HCT116 (cell line): ENCODE measurements at places on chromosomes 3 and 15.

DNA sequence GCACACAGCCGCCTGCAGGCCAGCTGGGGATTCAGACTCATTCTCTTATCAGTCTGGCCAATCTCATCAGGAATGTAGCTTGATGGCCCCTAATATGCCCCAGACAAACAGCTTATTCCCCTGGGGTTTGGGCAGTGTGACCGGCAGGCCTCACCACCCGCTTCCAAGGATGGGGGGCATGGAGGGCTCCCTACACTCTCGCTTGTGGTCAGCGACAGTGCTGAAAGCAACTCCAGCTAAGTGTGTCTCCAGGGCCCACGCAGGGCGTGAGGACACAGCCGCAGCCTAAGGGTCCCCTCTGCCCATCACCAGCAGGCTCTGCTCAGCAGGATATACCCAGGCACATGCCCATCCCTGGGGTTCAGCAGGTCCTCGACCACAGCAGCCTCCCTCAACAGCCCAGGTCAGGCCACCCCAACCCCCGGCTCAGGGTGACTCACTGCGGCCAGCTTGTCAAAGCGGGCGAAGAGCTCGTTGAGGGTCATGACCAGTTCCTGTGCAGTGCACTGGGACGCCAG lies 116.7 kb downstream of the ADCY5 start:
- no peaks in the 10 kb centered on the region for H3K4me1 ChIP-seq
- no peaks in the 10 kb centered on the region for H3K36me3 ChIP-seq
- no peak for DNase-seq
- peaks cover 2% of the 10 kb centered on the region; the same call in 1 of the 2 replicates for H3K27me3 ChIP-seq
- H3K4me3 ChIP-seq: no peak overlapping the region

GRCh38 chr3:41569632-41570305 lies 370.5 kb downstream of the CTNNB1 start:
- DNase-seq: peak; percentile 41
- no peak overlapping the region for H3K27ac ChIP-seq
- peaks cover 3% of the 10 kb centered on the region for H3K4me1 ChIP-seq
- no peaks in the 10 kb centered on the region for H3K36me3 ChIP-seq
- no peak overlapping the region for H3K4me3 ChIP-seq
- no peaks in the 10 kb centered on the region for H3K27me3 ChIP-seq

GRCh38 chr3:187739094-187739560 lies 6.1 kb downstream of the BCL6 start:
- peak overlapping the region; percentile 85 for H3K4me3 ChIP-seq
- H3K36me3 ChIP-seq: no peaks in the 10 kb centered on the region
- peaks cover 28% of the 10 kb centered on the region for H3K4me1 ChIP-seq
- no peak for DNase-seq

GRCh38 chr15:66210684-66211083 lies 42.9 kb downstream of the MEGF11 start:
- no peak overlapping the region for H3K27ac ChIP-seq
- no peak overlapping the region for H3K4me3 ChIP-seq
- no peaks in the 10 kb centered on the region for H3K4me1 ChIP-seq

GRCh38 chr3:50272911-50273688 lies 4.2 kb downstream of the SEMA3B start:
- H3K27me3 ChIP-seq: no peaks in the 10 kb centered on the region
- peaks cover 51% of the 10 kb centered on the region for H3K4me1 ChIP-seq
- no peaks in the 10 kb centered on the region for H3K36me3 ChIP-seq
- DNase-seq: no peak
- peak overlapping the region; percentile 57 for H3K4me3 ChIP-seq
- peak overlapping the region; percentile 27; the same call in 1 of the 2 replicates for H3K27ac ChIP-seq

- peak; percentile 42 for DNase-seq
- H3K27ac ChIP-seq: no peak within 1 kb of the TSS
- H3K36me3 ChIP-seq: no peaks in the 10 kb centered on the region
- H3K4me3 ChIP-seq: peak within 1 kb of the TSS; percentile 31
- peaks cover 7% of the 10 kb centered on the region; the same call in 1 of the 2 replicates for H3K4me1 ChIP-seq
- peaks cover 10% of the 10 kb centered on the region; the same call in 1 of the 2 replicates for H3K27me3 ChIP-seq
Observed at GRCh38 chr15:81133782-81134461, at the start of gene CFAP161. TSS of gene CFAP161 (plus strand) at chr15:81134270. CDS start at chr15:81134330, 60 bp downstream.

- H3K27me3 ChIP-seq: no peaks in the 10 kb centered on the region
- no peak for DNase-seq
- H3K36me3 ChIP-seq: no peaks in the 10 kb centered on the region
- H3K4me3 ChIP-seq: no peak overlapping the region
- H3K27ac ChIP-seq: no peak overlapping the region
- H3K4me1 ChIP-seq: peaks cover 3% of the 10 kb centered on the region; the same call in 1 of the 2 replicates
Observed at GRCh38 chr3:42680271-42680670, 5.1 kb upstream of the KLHL40 start.

- H3K4me1 ChIP-seq: peaks cover 3% of the 10 kb centered on the region; the same call in 1 of the 2 replicates
- H3K27ac ChIP-seq: no peak overlapping the region
- no peak overlapping the region for H3K4me3 ChIP-seq
- H3K27me3 ChIP-seq: no peaks in the 10 kb centered on the region
- DNase-seq: no peak
Observed at GRCh38 chr3:98655666-98656065, 62.3 kb upstream of the CPOX start.

- DNase-seq: no peak
- peaks cover 16% of the 10 kb centered on the region; the same call in 1 of the 2 replicates for H3K4me1 ChIP-seq
- H3K4me3 ChIP-seq: peak overlapping the region; percentile 65
- H3K27ac ChIP-seq: no peak overlapping the region; the same call in 1 of the 2 replicates
- H3K36me3 ChIP-seq: no peaks in the 10 kb centered on the region
Observed at GRCh38 chr15:91852741-91853510, 582 bp upstream of the SLCO3A1 start.

- H3K27ac ChIP-seq: no peak overlapping the region
- peaks cover 4% of the 10 kb centered on the region; the same call in 1 of the 2 replicates for H3K4me1 ChIP-seq
- H3K27me3 ChIP-seq: no peaks in the 10 kb centered on the region
- DNase-seq: no peak
- no peak overlapping the region for H3K4me3 ChIP-seq
Observed at GRCh38 chr15:42119446-42119760, 25.0 kb upstream of the PLA2G4D start.

DNA sequence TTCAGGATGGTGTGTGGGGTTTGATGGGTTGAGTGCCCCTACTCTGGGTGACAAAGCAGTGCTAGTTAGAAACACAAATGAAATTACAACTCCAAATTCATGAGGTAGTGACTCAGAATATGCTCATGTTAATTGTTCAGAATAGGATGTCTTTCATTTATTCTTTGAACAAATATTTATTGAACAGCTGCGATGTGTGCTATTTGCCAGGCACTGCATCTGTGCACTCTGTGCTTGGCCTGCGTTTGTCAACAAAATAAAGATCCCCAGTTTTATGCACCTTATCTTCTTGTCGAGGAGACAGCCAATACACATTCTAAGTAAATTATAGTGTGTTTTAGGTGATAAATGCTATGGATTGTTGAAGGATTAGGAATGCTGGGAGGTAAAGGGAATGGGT lies 27.3 kb downstream of the MED12L start:
- DNase-seq: no peak
- no peaks in the 10 kb centered on the region for H3K27me3 ChIP-seq
- no peaks in the 10 kb centered on the region for H3K4me1 ChIP-seq
- H3K4me3 ChIP-seq: no peak overlapping the region
- H3K36me3 ChIP-seq: no peaks in the 10 kb centered on the region

DNA sequence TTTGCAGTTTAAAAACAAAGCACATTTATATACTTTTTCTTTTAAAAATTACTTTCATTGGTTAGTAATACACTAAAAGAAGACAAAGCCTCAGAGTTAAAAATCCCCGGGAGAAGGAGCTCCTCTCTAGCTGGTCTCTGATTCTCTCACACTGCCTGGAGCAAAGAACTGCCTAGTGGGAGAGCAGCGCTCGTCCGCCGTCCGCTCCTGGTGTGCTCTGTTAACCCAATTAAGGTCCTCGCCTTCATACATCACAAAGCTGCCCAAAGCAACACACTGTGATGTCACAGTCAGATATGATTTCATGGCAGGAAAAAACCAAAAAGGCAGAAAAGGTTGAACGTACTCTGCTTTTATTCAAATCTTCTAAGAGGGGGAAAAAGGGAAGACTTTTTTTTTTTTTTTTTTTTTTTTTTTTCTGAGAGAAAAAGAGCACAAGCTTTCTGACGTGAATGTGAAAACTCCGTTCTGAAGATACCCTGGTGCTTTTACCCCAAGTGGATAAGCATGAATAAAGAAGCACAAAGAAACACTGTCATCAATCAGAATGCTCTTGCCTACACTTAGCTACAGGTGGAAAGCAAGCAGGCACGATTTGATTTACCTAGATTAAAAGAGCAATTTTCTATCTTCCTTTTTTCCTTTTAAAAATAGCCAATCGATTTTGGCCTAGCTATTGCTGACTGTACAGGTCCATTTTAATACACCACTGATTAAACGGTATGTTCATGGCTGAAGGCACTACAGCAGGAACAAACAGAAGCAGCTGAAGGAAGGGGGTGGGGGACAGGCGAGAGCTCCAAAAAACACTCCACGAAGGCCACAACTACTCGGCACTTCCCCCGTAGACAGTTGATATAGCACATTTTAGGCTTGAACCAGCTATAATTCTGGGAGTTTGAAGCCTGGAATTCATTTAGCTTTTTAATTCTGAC lies 115.2 kb downstream of the TIGIT start:
- H3K27ac ChIP-seq: no peak overlapping the region
- no peak overlapping the region for H3K4me3 ChIP-seq
- H3K36me3 ChIP-seq: no peaks in the 10 kb centered on the region
- H3K27me3 ChIP-seq: no peaks in the 10 kb centered on the region

- no peak overlapping the region for H3K4me3 ChIP-seq
- peaks cover 24% of the 10 kb centered on the region for H3K4me1 ChIP-seq
- no peaks in the 10 kb centered on the region for H3K36me3 ChIP-seq
Observed at GRCh38 chr3:8445861-8446260, 55.8 kb upstream of the LMCD1 start.
